Effector memory CD8-positive, alpha-beta T cell (primary cell): ENCODE measurements at places on chromosomes 12 and 14.

DNA sequence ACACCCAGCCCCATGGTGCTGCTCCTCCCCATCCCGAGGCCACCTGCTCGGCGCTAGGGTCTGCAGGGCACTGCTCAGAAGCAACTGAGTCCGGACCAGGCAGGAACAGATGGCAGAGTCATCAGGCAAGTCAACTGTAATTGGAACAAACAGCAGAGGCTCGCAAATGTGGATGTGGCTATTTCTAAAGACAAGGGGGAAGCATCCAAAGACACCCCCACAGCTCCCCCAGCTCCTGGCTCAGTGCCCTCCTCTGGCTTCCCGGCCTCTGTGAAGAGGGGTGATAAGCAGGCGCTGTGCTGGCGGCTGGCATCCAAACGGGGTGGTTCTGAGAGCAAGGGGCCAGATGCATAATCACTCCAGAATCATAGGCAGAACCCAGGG lies 125.6 kb downstream of the PIWIL1 start:
- DNase-seq, result no peak

DNA sequence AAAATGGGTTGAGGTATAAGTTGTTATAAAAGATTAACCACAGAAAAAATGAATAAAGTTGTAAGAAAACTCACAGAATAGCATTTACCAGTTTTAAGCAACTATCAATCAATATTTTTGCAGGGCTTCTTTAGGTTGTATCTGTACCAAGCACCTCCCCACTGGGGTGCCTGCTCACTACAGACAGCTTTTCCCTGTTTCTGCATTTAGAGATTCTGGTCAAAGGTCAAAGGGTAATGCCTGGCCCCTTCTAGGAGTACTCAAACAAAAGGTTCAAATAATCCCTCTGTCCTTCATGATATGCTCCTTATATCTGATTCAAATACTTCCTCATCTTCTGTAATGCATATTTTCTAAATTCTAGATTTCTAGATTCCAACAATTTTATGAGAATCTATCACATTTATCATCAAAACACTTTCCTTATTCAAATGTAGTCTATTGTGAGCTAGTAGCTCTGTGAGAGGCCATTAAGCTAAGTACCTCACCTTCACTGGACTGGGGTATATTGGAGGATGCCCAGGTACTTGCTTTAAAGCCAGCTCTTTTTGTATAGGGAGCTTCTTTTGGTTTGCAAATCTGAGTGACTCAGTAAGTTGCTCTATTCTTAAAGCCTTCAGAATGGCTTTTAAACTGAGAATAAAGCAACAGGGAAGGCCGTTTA lies 120.7 kb upstream of the PTPRB start:
- DNase-seq, result no peak

DNA sequence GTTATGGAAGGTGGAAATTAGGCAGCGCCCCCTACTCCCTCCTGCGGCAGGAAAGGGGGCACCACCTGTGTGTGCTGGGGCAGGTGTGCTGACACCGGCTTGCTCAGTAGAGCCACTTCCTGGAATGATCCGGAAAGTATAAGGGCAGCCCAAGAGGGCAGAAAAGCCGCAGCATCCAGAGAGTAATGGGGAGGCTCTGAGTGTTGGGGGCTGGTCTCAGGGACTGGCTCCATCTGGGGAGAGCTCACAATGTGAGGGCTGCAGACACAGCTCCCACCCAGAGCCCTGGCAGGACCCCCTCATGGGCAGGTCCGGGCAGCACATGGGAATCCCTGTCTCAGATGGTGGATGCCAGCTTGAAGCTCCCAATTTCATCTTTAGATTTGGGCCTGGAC lies 187.6 kb upstream of the C14orf180 start:
- no peak for DNase-seq

GRCh38 chr12:129494766-129495165 lies 409.1 kb downstream of the TMEM132D start:
- no peak for DNase-seq

DNA sequence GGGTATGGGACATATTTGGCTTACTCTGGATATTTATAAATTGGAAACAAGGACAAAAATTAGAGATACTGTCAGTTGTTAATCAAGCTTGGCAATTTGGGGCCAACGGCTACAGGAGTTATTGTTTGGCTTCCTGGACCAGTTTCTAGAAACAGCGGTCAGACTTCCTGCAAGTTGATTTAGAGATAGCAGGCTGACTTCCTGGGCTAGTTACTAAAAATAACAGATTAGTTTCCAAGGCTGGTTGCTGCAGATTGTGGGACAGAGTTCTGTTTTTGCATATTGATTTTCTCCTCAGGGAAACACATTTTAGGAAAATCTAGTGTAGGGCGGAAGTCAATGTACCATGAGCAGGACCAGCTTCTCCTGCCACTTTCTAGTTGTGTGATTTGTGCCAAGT lies 144.0 kb upstream of the TMPO start:
- DNase-seq, result no peak

DNA sequence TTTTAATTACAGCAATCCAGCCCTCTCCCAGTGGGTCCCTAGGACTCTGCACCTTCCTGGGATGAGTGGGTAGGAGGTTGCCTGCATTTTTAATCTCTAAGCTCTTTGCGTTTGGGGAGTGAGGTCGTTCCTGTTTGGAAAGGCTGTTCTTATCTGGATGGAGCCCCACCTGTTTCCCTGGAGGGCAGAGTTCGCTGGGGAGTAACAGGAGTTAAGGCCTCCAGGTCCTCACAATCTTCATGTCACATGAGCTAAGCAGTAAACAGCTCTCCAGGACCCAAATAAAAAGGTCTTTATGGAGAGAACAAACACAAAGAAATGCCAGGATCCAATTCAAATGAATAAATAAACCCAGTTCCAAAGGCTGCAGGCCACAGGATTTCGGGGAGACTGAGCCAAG lies 56.0 kb upstream of the RFLNA start:
- no peak for DNase-seq

- DNase-seq, result no peak
Measured at GRCh38 chr12:21828136-21828775, 53.8 kb upstream of the KCNJ8 start.

GRCh38 chr12:2341051-2341751 lies 288.4 kb downstream of the CACNA1C start:
- no peak for DNase-seq

GRCh38 chr12:40325349-40325960 lies 100.7 kb downstream of the LRRK2 start:
- no peak for DNase-seq

- DNase-seq, result no peak
Measured at GRCh38 chr12:26106347-26106746, 18.5 kb downstream of the BHLHE41 start.

- DNase-seq, result no peak
Measured at GRCh38 chr12:74193191-74193590, 344.4 kb upstream of the ATXN7L3B start.

GRCh38 chr12:65821336-65821735 lies 2.9 kb upstream of the HMGA2 start:
- DNase-seq, result no peak

DNA sequence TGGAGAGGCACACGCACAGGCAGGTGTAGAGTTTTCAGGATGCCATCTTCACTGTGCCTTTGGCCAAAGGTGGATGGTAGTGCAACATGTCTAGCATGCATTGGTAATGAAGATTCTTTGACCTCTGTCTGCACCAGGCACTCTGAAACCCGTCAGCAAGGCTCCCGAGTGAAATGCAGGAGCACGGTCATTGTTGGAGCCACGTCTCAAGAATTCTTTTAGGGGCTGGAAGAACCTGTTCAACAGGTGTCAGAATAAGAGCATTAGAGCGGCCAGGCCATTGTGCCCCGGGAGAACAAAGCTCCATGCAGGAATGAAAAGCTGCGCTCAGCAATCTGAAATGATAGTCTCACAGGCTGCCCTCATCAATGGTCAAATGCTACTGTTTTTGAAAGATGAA lies 40.2 kb upstream of the DICER1 start:
- no peak for DNase-seq

- DNase-seq, result no peak
Measured at GRCh38 chr14:90730206-90730766, 85.9 kb downstream of the TTC7B start.

GRCh38 chr12:50545786-50546185 lies 41.0 kb downstream of the DIP2B start:
- DNase-seq, result no peak

GRCh38 chr14:90490720-90491050 lies 93.9 kb downstream of the CALM1 start:
- DNase-seq, result no peak

GRCh38 chr12:460261-461230 lies 807 bp downstream of the B4GALNT3 start:
- peak; percentile 37 for DNase-seq

- no peak for DNase-seq
Measured at GRCh38 chr12:40054555-40055227, 51.2 kb downstream of the SLC2A13 start.
